ENCODE measurements at places on chromosomes 2 and 18. TPM values are rescaled to one million over a fixed set of nuclear protein-coding genes. Genes with fewer than 3 reads are reported as not detected.

DNA sequence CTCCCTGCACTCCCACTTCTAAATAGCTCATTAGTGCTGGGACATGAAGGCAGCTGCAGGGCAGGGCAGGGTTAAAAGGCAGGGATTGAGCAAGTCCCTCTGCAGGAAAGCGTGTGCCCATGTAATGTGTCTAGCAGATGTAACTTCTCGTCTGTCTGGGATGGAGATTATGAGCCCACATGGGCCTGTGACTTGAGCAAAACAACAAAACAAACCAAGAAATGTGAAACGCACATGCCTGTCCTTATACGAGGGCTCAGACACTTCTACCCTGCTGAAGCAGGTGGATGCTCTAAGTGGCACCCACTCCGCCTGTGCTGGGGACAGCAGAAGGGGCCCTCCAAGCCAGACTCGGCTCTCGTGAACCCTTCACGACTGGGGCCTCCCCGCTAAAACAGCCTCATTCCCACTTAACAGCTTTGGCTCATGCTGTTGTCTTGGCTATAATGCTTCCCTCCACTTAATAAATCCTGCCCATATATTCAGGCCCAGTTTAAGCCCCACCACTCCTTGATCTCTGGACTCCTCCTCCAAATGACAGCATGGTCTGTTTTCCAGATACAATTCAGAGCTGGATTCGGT lies 40.9 kb downstream of the TMEM247 start:
- no peak overlapping the region for H3K4me3 ChIP-seq
- no peaks in the 10 kb centered on the region for H3K4me1 ChIP-seq
- no peak overlapping the region for H3K27ac ChIP-seq

GRCh38 chr2:62206024-62206423 lies 10.1 kb downstream of the B3GNT2 start:
- H3K36me3 ChIP-seq: peaks cover 47% of the 10 kb centered on the region
- peak; percentile 30 for DNase-seq
- H3K4me1 ChIP-seq: peaks cover 17% of the 10 kb centered on the region
- no peaks in the 10 kb centered on the region for H3K27me3 ChIP-seq

Gene CYP27C1
- 4.9 TPM for total RNA-seq

- H3K27me3 ChIP-seq: no peaks in the 10 kb centered on the region
- no peak for DNase-seq
- H3K36me3 ChIP-seq: no peaks in the 10 kb centered on the region
- no peaks in the 10 kb centered on the region for H3K4me1 ChIP-seq
These were observed 58.4 kb upstream of the GALR1 start for GRCh38 chr18:77191071-77191751.

GRCh38 chr2:108228006-108228405 lies 11.8 kb upstream of the SULT1C3 start:
- no peaks in the 10 kb centered on the region for H3K27me3 ChIP-seq
- H3K27ac ChIP-seq: no peak overlapping the region
- H3K4me1 ChIP-seq: no peaks in the 10 kb centered on the region
- H3K4me3 ChIP-seq: no peak overlapping the region

DNA sequence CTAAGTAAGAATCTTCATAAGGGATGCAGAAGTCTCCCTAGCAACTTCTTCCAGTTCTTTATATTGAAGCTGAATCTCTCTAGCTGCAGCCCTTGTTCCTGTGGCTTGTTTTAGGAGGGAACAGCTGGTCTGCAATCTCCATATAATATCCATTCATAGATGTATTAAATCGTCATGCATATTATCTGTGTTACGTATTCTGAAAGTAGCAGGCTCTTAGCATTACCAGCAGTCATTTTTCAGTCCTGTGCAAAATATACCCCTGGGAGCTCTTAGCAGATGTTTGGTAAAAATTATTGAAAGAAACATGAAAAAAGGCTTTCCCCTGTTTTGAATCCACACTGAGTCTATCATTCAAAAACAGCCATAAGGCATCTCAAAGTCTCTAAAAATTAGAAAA lies 385.3 kb downstream of the IRS1 start:
- no peaks in the 10 kb centered on the region for H3K27me3 ChIP-seq
- DNase-seq: no peak
- H3K27ac ChIP-seq: no peak overlapping the region
- no peaks in the 10 kb centered on the region for H3K36me3 ChIP-seq

Gene TTN
- 118 TPM for total RNA-seq

Gene CD8B
- not detected for total RNA-seq

DNA sequence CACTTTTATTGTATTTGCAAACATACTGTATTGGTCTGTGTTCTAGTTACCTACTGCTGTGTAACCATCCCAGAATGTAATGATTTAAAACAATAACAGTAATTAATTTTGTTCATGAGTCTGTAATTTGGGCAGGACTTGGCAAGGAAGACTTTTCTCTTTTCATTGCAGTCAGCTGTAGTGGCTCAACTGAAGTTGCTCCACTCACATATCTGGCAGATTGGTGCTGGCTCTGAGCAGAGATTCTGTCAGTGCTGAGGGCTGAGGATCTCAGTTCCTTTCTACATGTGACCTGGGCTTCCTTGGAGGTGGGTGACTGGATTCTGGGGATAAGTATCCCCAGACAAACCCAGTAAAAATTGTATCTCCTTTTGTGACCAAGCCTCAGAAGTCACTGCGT lies 26.6 kb downstream of the PTPN4 start:
- H3K27me3 ChIP-seq: no peaks in the 10 kb centered on the region
- H3K27ac ChIP-seq: no peak overlapping the region
- H3K4me1 ChIP-seq: no peaks in the 10 kb centered on the region

DNA sequence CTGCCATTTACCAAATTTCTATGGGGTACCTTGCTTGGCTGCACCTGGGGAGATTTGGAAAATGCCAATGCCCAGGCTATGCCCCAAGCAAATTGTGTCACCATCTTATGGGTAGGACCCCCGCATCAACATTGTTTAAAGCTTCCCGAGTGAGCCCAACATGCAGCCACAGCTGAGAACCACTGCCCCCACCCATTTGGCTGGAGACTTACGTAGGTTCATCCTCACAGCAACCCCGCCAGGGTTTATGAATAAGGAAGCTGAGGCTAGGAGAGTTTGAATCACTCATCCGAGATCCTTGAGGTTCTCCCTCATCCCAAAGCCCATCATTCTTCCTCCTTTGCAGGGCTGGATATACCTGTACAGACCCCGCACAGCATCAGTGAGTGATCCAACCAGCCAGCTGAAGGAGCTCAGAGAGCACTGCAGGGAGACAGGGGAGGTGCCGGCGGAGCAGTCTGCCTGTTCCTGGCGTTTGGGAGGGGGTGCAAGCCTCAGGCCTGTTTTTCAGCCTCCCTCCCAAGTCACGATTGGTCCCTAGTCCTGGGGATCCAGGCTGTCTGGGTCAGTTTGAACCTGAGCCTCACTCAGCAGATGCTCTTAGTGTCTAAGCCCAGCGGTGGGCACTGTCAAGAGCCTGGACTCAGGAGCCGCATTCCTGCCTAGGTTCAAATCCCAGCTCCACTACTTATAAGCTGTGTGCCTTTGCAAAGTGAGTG lies 164.9 kb downstream of the SMAD7 start:
- peaks cover 10% of the 10 kb centered on the region for H3K4me1 ChIP-seq
- no peak overlapping the region for H3K4me3 ChIP-seq
- peaks cover 7% of the 10 kb centered on the region for H3K36me3 ChIP-seq
- DNase-seq: peak; percentile 44
- H3K27me3 ChIP-seq: no peaks in the 10 kb centered on the region
- H3K27ac ChIP-seq: no peak overlapping the region

DNA sequence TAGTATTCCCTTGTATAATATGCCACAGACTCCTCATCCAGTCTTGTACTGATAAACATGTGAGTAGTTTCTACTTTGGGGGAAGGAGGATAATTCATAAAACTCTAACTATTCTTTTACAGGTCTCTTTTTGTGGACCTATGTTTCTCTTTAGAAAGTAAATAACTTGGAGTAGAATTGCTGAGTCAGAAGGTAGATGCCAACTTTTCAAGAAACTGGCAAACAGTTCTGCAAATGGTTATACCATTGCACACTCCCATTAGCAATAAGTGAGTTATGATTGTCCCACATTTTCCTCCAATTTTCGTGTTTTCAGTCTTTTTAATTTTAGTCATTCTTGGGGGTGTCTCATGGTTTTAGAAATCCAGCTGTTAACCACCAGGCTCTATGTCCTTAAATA lies 477.2 kb upstream of the LRRTM4 start:
- H3K27ac ChIP-seq: no peak overlapping the region
- no peak overlapping the region for H3K4me3 ChIP-seq
- DNase-seq: no peak
- H3K36me3 ChIP-seq: no peaks in the 10 kb centered on the region
- no peaks in the 10 kb centered on the region for H3K27me3 ChIP-seq
- no peaks in the 10 kb centered on the region for H3K4me1 ChIP-seq

DNA sequence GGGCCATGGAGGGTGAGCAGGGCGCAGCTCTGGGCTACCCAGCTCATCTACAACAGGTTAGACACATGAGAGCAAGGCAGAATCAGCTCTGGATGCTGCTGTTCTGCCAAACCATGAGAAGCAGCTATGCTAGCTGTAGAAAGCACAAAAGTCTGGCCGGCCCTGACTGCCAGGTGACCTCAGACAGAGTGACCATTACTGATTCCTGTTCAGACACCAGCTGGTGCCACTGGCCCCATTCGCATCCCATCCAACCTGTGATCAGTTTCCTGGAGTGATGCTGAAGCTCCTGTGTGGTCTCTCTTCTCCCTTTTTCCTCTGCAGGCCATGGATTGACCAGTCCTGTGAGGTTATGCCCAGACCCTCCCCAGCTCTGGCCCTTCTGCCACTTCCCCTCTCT lies 14.3 kb downstream of the RBMS1 start:
- DNase-seq: peak; percentile 48
- H3K4me3 ChIP-seq: no peak overlapping the region
- H3K36me3 ChIP-seq: no peaks in the 10 kb centered on the region
- H3K27me3 ChIP-seq: no peaks in the 10 kb centered on the region

GRCh38 chr2:47868611-47869352 lies 37.5 kb downstream of the FBXO11 start:
- H3K27me3 ChIP-seq: no peaks in the 10 kb centered on the region
- peaks cover 4% of the 10 kb centered on the region for H3K4me1 ChIP-seq
- peaks cover 46% of the 10 kb centered on the region for H3K36me3 ChIP-seq
- DNase-seq: no peak

DNA sequence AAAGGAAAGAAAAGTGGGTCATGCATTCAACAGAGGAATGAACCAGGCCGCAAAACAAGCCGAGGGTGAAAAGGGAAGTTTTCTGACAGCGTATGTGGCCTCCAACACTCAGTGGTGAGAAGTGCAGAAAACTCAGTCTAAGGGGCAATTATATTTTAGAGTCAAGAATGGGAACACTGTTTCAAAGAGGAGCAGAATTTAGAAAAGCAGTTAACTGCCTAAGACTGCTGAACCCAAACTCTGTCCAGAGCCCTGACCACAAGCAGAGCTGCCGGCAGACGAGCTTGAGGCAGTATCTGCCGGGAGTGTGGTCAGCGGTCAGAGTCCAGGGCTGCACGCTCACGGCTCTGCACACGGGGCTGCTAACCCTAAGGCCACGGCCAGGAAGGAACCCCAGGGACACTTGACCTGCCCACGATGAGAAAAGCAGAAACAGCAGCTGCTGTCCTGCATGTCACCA lies 347.0 kb upstream of the ID2 start:
- H3K36me3 ChIP-seq: no peaks in the 10 kb centered on the region
- peak; percentile 29 for DNase-seq
- no peak overlapping the region for H3K27ac ChIP-seq
- H3K4me3 ChIP-seq: no peak overlapping the region

DNA sequence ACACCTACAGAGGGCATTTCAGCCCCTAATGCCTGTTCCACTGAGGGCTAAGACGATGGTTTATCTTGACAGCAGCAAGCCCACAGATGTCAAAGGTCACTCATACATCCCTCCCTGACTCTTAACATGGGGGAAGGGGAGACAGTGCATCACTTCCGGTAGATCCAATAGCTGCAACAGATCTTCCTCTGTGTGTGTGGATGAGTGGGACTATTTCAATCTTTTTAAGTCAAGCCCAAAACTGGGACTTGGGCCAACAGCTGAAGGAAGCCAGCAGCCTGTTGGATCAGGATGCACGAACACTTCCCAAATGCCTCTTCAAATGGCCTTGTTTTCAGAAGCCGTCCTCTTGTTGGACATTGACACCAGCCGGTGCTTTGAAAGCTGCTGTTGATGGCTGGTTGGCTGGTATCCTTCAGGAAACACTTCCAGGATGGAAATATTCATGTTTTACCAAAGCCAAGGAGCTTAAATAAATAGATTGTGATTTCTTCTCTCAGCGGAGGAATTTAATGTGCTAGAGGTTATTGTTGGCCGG lies 59.2 kb downstream of the IL1R2 start:
- H3K36me3 ChIP-seq: no peaks in the 10 kb centered on the region
- no peak overlapping the region for H3K4me3 ChIP-seq
- no peaks in the 10 kb centered on the region for H3K4me1 ChIP-seq
- H3K27ac ChIP-seq: no peak overlapping the region

DNA sequence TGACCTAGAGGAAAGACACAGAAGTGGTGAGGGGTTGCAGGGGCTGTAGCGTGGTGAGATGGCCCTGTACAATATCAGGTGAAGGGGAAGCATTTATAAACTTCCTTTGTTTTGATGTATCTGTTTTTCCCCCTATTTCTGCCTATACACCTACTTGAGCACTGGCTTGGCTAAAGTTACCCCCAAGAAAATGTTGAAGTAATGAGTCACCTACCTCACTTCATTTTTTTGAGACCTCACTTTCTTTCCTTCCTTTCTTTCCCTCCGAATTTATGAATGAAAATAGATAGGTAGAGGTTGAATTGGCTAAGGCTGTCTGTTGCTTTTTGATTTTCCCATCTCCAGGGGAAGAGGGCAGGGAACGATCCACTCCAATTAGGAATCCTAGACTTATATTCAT lies 231.1 kb upstream of the EPAS1 start:
- no peaks in the 10 kb centered on the region for H3K36me3 ChIP-seq
- H3K4me1 ChIP-seq: no peaks in the 10 kb centered on the region
- H3K27ac ChIP-seq: no peak overlapping the region
- peak; percentile 1 for DNase-seq
- H3K4me3 ChIP-seq: no peak overlapping the region
- peaks cover 4% of the 10 kb centered on the region for H3K27me3 ChIP-seq

DNA sequence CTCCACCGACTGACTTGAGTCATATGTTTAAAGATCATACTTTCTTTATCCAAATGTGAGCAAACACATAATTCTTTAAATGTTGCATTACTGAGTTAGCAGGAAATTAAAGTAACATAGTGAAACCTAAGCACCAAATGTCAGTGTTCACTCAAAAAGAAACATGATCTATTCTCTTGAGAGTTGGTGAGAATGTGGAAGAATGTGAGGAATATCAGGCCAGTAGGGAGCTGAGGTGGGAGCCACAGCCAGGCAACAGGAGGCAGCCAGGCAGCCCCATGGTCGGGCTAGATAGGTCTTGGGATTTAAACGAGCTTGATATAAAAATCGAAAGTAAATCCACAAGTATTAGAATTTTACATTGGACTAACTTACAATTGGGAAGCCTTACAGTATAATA lies 198.1 kb upstream of the SH3BP4 start:
- no peaks in the 10 kb centered on the region for H3K4me1 ChIP-seq
- no peaks in the 10 kb centered on the region for H3K36me3 ChIP-seq
- H3K27me3 ChIP-seq: no peaks in the 10 kb centered on the region
- H3K4me3 ChIP-seq: no peak overlapping the region
- H3K27ac ChIP-seq: peak overlapping the region; percentile 57

Measured in endodermal cell (in vitro differentiated cells).